ENCODE measurements at places on chromosomes 3 and 15.

- no peak for DNase-seq
These were observed 58.1 kb upstream of the MRPS22 start for GRCh38 chr3:139285691-139286090.

- no peak for DNase-seq
These were observed 57.3 kb downstream of the NECTIN3 start for GRCh38 chr3:111128884-111129283.

DNA sequence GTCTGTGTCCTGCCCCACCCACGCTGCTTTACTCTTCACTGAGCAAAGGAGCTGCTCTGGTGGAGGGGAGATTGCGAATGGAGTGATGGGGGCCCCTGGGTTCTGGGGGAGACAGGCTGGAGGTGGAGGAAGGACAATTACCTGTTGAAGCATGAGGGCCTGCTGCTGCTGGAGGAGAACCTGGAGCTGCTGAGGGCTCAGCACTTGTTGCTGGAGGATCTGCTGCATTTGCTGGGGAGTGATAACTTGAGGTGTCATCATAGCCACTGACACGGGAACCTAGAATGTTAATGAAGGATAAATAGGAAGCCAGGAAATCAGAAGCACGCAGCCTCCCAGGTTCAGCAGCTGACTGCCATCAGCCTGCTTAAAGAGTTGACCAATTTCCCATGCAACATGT is 530.0 kb downstream of the FOXP1 start:
- no peak for DNase-seq

DNA sequence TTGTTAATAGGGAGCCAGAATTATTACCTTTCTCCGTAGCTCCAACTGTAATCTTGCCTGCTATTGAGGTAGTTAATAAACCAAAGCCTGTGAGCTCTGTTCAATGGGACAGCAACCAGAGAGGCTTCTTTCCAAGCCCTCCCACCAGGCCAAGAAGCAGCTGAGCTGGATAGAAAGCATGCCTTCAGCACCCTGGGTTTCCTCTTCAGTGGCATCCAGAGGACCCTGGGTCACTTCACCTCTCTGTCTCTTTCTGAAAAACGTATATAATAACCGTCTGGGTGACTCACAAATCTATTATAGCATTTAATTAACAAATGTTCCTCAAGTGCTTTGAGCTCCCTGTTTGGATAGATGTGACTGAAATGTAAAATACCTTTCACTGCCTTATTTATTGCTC is 420.0 kb downstream of the LPP start:
- DNase-seq, result no peak

DNA sequence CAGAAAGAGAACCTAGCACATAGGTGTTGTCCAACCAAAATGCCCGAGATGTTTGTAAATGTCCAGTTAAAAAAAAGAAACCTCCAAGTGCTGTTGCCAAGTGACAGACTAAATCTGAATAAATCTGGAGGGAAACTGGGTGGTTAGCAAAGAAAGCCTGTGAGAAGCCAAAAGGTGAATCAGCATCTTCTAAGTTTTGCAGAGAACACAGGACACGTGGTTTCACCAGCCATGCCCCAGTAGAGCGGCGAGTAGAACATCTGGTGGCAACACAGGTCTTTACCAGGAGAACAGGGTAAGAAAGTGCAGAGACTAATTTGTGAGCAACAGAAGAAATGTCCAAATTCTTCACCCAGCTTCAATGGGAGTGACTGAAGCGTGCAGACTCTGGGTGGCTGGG is 986.0 kb downstream of the ROBO2 start:
- DNase-seq, result no peak

Data from MCF 10A (cell line).